ENCODE measurements at places on chromosomes 13 and 19.
A peak's percentile ranks its signal among the peaks of the same experiment; 100 is the strongest.

GRCh38 chr19:7444042-7444441 lies 44.8 kb downstream of the PEX11G start:
- DNase-seq = no peak

GRCh38 chr13:109790086-109790485 lies 3.7 kb upstream of the IRS2 start:
- no peak for DNase-seq

DNA sequence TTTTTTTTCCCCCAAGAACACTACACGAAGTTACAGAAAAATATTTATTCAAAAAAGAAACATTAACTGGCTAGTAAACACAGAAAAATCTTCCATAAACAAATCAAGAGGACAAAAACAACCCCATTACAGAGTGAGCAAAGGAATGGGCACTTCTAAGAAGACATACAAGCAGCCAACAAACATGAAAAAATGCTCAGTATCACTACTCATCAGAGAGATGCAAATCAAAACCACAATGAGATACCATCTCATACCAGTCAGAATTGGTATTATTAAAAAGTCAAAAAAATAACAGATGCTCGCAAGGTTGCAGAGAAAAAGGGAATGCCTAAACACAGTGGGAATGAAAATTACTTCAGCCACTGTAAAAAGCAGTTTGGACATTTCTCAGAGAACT lies 131.7 kb downstream of the UGGT2 start:
- DNase-seq = no peak

- DNase-seq = no peak
These were observed 56.6 kb upstream of the FLT1 start for GRCh38 chr13:28551498-28551895.

GRCh38 chr13:112172017-112172416 lies 105.1 kb downstream of the SOX1 start:
- DNase-seq = no peak

DNA sequence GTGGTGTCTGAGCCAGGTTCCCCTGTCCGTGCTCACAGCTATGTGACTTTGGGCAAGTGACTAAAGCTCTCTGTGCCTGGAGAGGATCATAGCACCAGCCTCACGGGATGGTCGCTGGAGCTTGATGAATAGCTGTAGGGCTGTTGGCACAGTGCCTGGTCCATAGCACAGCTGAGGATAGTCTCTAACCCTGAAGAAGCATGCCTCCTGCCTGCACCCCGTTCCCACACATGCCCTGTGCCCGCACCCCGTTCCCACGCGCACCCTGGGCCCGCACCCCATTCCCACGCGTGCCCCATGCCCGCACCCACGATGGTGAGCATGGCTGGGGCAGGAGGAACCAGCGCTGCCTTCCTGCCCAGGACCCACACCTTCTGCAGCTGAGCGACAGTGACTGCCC lies 63.7 kb upstream of the F7 start:
- no peak for DNase-seq

GRCh38 chr19:48966541-48967345 lies 1.6 kb downstream of the FTL start:
- no peak for DNase-seq

- DNase-seq = no peak
These were observed 26.9 kb downstream of the CYP4F22 start for GRCh38 chr19:15534957-15535864.

DNA sequence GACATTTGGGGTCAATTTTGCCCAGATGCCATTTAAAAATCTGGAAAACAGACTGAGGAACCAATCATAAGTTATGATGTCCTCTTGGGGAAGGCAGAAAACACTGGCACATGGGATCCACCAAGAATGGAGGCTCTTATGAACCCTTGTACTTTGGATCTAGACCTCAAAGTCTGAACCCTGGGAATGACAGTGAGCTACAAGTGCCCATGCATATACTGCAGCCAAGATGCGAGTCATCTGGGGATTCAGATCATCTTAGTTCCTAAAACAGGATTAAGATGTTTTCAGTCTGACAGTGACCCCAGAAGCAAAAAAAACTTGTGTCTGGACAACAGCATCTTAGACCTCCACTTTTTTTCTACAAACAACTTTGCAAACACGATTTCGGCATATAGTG lies 100.2 kb upstream of the SIAH3 start:
- DNase-seq = no peak

DNA sequence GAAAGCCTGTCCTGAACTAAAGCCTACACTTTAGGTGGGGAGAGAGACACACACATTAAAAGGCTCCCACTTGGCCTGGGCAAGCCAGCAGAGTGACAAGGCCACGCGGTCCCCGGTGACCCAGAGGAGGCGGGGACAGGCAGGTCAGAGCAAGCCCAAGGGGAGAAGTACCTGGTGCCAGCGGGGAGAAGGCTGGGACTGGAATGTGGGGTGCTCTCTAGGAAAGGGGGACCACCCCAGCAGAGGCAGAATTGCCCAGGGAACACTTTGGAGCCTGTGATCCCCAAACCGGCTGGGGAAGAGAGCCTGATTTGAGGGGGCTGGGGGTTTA lies 82.3 kb downstream of the RAB20 start:
- no peak for DNase-seq

DNA sequence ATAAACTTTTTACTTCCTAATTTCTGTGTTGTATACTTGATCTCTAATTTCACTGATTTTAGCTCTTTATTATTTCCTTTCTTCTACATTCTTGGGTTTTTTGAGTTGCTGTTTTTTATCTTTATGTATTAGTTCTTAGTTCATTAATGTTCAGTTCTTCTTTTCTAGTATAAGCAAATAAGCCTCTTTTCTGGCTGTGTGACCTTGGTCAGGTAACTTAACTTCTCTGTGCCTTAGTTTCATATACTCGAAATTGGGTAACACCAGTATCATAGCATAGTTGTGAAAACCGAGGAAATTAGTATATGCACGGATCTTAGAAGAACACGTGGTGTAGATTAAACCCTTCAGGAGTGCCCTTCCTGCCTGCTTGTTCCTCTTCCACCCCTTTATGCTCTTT lies 130.2 kb upstream of the C1QTNF9B start:
- DNase-seq = no peak

DNA sequence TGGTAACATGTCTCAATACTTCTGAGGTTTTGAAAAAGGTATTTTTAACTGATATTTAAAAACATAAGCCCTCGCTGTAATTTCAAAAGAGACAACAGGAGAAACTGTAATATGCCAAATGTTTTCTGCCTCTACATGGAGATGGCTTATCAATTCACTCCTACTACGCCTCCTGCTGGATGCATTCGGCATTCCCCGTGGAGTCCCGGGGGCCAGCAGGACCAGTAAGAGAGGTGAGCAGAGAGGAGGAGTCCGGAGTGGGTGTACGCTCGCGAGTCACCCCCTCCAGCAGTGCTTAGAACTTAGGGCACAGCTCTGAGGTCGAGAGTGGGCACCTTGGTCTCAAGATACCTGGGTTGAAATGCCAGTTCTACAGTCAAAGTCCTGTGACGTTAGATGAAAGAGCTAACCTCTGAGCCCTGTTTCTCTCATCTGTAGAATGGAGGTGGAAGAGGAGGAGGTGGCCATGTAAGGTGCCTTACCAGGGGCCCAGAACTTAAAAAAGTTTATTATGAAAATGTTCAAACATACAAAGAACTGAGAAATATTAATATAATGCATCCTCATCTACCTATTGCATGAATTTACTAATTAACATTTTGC lies 110.2 kb downstream of the STK24 start:
- peak; percentile 81 for DNase-seq

DNA sequence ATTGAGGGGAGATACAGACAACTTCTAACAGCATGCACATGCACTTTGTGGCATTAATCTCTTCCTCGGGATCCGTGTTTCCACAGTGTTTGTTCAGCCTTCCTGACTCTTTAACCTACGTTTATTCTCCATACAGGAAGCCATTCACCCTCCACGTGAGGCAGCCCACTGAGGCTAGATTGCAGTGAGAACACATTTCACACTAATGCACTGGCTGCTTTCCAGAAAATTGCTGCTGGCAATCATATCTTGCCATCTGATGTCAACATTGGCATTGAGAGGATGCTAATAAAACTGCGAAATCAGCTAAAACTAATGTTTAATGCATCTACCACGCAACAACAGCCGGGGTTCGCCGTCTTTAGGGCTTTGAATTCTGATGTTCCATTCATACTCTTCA lies 30.0 kb downstream of the DCLK1 start:
- DNase-seq = peak; percentile 32

DNA sequence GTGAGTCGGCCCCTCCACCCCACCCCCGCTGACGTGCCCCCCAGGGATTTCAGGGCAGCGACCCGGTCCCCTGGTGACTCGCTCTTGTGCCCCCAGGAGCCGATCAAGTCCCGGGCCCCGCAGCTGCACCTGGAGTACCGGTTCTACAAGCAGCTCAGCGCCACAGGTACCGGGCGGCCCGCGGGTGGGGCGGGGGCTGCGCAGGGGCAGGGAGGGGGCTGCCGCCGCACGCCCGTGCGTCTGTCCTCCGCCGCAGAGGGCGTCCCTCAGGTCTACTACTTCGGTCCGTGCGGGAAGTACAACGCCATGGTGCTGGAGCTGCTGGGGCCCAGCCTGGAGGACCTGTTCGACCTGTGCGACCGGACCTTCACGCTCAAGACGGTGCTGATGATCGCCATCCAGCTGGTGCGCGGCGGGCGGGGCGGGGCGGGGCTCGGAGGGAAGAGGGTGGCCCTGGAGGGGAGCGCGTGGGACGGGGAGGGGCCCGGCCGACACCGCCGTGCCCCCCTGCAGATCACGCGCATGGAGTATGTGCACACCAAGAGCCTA lies 37.1 kb downstream of the BTBD2 start:
- DNase-seq = no peak

Data from NCI-H1694 (cell line).